ENCODE measurements at places on chromosomes 5 and 9.

- no peak for DNase-seq
These were observed 15.8 kb downstream of the PTPA start for GRCh38 chr9:129126749-129127618.

DNA sequence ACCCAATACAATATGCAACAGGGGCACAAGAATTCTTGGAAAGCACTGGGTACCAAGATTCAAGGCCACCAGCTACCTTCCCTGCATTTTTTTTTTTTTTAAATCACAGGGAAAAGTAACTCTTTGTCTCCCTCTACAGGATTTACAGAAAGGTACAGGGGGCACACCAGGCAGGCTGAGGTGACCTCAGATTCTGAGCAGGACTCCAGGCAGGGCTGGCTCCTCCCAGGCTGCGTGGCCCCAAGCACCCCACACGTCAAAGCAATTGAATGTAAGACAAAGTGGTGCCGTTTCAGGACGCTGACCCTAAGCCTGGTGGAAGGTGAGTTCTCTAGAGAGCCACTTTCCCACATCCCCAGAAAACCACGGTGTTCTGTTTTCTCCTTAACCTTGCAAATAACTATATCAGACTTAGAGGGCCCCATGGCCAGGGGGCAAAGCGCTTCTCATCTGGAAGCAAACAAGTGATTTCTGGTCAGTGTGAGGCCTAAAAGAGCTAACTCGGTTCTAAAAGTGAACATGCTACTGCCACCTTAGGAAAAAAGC lies 222.6 kb downstream of the ROR2 start:
- DNase-seq: no peak

DNA sequence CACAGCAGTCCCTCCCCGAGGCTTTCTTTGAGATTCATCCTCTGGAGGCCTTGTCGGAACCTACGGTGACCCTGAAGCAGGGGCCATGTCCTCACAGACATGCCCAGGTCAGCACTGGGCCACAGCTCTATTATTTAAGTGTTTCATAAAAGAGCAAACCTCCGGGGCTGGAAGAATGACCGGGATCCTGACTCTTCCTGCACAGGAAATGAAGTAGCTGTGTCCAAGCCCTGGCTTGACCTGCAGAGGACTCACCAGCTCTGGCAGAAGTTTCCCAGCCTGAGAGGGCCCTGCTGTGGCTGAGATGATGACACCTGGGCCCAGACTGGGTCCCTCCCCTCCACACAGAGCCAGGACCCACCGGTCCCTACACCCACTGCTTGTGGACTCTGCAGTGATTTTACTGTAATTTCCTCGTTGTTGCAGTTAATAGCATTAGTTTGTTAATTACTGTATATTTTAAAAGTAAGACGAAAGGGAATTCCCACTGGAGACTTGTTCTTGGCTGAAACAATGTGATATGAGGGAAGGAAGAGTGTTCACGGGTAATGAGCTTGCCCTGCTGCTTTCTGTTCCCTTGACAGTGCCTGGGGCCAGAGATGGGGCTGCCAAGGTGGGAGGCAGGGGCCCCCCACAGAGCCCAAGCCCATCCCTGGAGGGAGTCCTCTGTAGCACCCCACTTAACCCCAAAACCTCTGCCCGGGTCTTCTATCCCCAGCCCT lies 72.2 kb downstream of the PCDH1 start:
- DNase-seq: no peak

DNA sequence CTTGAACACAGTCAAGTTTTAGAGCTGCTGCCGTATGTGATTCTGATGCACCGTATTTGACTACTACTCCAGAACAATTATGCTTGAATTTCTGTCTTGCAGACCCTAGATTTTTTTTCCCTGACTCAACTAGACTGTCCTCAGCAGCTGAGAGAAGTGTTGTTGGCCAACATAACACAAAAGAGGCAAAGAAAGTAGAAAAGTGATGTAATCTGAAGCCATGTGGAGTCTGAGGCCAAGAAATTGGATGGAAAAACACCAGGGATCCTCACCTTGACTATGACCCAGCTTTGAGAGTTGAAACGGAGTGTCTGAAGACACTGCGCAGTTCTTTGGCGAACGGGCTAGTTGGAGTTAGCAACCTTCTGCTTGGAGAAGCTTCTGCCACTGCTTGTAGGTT lies 36.3 kb upstream of the FGF1 start:
- DNase-seq: no peak

DNA sequence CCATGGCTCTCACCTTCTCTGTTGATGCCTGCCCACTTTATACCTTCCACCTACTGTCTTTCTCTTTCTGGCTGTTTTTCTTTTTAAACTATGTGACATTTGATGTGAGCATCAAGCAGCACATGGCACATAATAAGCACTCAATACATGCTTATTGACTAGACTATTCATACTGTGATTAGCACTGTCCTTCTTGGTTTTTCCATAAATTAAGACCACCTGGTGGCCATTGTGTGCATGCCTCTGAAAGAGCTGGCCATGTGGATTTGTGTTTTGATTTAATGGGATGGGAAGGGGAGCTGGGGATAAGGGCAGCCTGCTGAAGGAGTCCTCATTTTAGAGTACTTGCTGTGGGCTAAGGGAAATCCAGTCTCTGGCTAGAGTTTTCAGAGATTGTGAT lies 79.4 kb downstream of the ARHGEF28 start:
- DNase-seq: no peak

GRCh38 chr9:130662099-130662969 lies 2.1 kb upstream of the PRDM12 start:
- no peak for DNase-seq

DNA sequence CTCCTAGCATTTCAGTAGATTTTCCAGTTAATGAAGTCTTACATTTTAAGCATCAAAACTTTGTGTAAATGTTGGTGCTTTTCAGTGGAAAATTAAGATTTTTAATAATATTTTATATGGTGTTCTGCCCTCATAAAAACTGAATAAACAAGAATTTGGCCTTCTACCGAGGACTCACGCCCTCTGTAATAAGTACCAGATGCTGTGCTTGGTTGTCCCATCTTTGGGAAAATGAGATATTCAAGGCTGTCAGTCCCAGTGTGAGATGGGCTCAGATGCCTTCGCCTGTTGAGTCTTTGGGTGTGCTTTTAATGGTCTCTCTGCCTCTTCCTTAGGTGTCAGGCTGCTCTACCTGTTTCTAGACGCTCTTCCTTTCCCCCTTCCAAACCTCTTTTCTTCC lies 28.7 kb downstream of the GALNT12 start:
- no peak for DNase-seq

DNA sequence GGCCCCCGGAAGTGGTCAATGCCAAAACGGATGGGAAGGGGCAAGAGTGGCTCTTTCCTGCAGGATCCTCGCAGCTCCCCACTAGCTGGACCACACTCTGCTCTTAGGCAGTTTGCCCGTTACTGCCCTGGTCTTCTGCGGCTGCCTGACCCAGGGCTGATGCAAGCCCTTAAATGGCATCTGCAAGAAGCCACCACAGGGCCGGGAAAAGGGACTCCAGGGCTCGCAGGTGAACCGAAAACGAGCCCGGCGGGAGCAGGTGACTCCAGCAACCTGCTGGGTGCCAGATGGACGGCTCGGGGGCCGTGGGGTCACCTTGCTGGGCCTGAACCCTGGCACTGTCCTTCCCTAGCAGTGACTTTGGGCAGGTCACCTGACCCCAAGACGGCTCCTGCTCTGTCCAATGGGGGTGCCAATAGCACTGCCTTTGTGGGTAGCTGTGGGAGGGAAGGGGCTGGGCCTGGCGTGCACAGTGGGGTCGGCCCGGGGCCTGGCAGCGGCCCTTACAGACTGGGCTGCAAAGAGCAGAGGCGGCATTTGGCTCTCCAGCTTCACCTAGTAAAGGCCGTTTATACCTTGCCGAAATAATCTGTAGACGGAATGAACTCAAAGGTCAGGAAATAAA lies 1.3 kb downstream of the TMEM250 start:
- no peak for DNase-seq

DNA sequence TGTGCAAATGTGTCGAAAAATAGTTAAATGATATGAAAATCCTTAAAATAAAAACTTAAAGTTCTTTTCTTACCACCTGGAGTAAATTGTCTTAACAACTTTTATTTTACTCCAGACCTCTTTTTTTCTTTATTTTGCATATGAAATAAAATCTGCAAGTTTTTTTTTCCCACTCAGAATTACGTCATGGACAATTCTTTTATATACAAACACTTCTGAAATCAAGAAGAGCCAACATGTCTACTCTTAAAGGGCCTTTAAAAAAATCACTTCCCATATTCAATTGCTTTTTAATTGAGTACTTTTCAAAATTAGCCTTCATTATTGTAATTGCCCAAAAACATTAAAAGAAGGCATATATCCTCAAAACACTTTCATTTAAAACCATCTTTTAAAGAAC lies 37.7 kb upstream of the ZFAND5 start:
- no peak for DNase-seq

DNA sequence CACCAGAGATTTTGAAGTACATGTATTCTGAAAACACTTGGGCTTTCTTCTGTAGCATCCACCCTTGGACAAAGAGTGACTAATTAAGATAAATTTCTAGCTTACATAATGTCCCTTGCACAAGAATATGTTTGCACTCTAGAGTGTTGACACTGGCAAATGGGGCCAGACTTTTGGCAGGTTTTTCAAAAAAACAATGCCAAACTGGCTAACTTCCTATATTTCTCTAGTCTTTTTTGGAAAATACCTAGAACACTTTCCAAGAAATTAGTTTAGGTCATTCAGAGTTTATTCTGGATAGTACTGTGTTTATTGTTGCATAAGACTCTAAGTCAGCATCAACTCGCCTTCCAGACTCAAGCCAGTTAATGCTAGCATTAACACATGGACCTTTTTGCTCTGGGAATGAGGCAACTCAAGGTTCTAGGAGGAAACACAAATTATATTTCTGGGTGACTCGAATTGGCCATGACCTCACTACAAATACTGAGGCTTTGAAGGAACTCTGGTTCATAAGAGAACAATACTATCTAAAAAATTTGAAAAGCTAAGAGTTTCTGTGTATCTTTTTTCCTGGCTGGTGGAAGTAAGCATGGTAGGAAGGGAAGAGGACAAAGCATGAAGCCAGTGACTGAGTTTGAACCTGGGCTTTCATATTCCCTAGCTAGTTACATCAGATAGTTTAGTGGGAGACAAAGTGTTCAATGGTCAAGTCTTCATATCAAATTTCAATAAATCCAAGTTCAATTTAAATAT lies 101.6 kb downstream of the NREP start:
- no peak for DNase-seq
